ENCODE measurements at places on chromosomes 11 and 22.

- DNase-seq: no peak
Measured at GRCh38 chr11:132202621-132203020, 832.2 kb downstream of the NTM start.

GRCh38 chr11:134153147-134153905 is 70.4 kb downstream of the NCAPD3 start:
- no peak for DNase-seq

GRCh38 chr11:78365381-78365792 is 52.2 kb downstream of the GAB2 start:
- DNase-seq: no peak

DNA sequence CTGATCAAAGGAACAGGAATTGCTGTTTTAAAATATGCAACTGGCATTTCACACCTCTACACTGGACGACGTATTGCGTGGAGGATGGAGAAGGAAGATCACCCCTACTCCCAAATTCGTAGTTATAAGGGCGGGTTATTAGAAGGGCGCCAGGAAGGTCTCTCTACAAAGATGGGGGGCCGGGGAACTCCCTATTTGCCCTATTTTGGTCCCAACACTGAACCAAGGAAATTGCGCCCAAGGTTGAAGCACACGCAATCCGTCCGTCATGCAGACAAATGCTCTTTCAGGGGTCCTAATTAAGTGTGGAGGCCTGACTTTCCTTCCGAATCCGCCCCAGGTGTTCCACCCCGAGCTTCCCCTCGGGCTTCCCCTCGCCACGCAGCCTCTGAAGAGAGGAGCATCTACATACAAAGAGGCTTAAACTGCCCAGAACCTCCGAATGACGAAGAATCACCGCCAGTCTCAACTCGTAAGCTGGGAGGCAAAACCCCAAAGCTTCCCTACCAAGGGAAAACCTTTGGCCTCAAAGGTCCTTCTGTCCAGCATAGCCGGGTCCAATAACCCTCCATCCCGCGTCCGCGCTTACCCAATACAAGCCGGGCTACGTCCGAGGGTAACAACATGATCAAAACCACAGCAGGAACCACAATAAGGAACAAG is 396 bp downstream of the NPAT start:
- DNase-seq: no peak

- DNase-seq: no peak
Measured at GRCh38 chr22:27627444-27627833, 174.1 kb downstream of the MN1 start.

- DNase-seq: no peak
Measured at GRCh38 chr11:66044757-66045156, 4.2 kb downstream of the GAL3ST3 start.

DNA sequence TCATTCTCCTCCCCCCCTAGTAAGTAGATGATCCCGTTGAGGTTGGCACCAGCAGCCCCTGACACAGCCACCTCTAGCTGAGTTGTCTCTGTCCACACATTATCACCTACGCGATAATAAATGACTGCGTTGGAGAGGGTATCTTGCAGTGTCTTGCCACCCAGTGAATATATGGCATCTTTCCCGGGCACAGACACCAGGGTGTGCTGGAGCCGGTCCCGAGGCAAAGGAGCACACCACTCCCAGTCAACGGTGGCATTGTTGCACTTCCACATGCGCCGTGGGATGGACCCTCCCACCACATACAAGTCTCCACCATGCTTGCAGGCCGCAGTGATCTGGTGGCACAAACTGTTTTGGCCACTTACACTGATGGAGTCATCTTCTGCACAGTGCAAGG is 5.4 kb downstream of the KBTBD4 start:
- no peak for DNase-seq

- no peak for DNase-seq
Measured at GRCh38 chr11:111069066-111069465, 176.5 kb upstream of the POU2AF2 start.

GRCh38 chr11:76317296-76317695 is 63.6 kb downstream of the THAP12 start:
- DNase-seq: no peak

GRCh38 chr22:35634943-35635540 is 13.2 kb upstream of the APOL6 start:
- no peak for DNase-seq

GRCh38 chr11:35650006-35650405 is 12.6 kb upstream of the TRIM44 start:
- DNase-seq: no peak

- no peak for DNase-seq
Measured at GRCh38 chr11:20238712-20239111, 78.4 kb upstream of the DBX1 start.

- DNase-seq: no peak
Measured at GRCh38 chr11:72736452-72737069, 15.6 kb downstream of the ARAP1 start.

DNA sequence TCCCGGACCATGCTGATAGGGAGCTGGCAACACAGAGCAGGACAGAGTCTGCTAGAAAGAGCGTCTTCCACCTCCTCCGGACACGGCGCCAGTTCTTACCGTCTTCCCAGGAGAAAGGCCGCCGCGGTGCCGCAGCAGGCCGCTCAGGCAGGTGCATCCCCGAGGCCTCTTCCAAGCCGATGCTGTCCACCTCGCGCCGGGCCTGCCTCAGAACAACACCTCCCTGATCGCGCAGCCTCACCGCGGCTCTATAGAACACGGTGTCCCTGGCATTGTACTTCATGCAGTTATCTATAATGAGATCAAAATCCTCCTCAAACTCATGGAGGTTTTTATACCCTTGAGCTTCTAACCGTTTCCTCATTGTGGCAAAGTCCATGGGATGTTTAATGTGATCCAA is 30.0 kb downstream of the BRD1 start:
- DNase-seq: no peak

DNA sequence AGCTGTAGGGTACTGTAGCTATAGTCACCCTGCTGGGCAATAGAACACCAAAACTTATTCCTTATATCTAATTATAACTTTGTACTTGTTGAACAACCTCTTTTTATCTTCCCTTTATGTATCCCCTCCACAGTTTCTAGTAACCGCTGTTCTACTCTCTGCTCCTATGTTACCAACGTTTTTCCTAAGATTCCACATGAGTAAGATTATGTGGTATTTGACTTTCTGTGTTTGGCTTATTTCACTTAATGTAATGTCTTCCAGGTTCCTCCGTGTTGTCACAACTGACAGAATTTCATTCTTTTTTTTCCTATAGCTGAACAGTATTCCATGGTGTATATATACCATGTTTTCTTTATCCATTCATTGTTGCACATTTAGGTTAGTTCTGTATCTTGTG is 258.4 kb downstream of the DYNC2H1 start:
- no peak for DNase-seq

- no peak for DNase-seq
Measured at GRCh38 chr11:43789700-43790443, 90.8 kb upstream of the ALKBH3 start.

DNA sequence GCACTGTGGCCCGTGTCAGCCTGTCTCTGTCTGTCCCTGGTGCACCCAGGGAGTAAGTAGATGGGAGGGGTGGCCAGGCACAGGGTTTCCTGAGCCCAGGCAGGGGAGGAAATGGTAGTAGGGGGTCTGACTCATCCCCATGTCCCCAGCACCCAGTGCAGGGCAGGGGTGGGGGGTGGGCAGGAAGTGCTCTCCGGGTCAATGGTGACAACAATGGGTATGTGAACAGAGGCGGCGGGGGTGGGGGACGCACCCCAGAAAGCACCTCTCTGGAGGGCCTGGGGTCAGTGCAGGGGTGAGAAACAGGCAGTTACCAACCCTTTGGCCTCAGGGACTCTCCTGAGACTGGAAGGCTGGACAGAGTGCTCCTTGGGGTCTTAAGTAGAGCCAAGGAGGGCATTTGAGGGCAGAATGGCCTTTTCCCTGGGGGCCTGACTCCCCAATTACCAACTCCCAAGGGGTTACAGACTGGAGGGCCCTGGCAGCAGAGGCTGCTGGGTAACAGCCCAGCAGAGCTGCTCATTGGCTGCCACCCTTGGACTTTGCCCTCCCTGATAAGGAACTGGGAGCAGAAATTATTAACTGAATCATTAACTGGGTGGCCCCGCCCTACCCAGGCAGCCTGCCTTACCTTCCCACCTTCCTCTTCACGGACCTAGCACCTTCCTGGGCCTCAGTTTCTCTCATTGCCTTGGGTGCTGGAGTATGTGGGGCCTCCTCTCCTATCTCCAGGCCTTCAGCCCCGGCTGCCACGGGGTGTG is 4.2 kb downstream of the MYRF start:
- DNase-seq: no peak

- no peak for DNase-seq
Measured at GRCh38 chr11:66459138-66459778, 7.4 kb upstream of the PELI3 start.

DNA sequence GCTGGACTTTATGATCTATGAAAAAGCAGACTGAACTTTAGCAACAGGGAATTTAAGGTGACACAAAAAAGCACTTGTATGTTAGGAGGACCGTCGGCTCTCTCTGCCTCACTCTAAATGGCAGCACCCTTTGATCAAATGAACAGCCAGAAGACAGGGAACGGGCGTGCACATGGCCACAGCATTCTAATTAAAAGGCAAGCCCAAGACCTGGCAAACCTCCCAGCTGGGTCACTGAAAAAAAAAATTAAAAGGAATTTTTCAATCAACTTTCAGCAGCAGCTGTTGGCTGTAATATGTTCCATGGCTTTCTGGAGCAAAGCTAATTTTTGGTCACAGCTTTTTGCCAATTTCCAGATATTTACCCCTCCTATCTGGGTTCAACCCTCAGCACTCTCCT is 116.5 kb downstream of the C11orf58 start:
- no peak for DNase-seq

DNA sequence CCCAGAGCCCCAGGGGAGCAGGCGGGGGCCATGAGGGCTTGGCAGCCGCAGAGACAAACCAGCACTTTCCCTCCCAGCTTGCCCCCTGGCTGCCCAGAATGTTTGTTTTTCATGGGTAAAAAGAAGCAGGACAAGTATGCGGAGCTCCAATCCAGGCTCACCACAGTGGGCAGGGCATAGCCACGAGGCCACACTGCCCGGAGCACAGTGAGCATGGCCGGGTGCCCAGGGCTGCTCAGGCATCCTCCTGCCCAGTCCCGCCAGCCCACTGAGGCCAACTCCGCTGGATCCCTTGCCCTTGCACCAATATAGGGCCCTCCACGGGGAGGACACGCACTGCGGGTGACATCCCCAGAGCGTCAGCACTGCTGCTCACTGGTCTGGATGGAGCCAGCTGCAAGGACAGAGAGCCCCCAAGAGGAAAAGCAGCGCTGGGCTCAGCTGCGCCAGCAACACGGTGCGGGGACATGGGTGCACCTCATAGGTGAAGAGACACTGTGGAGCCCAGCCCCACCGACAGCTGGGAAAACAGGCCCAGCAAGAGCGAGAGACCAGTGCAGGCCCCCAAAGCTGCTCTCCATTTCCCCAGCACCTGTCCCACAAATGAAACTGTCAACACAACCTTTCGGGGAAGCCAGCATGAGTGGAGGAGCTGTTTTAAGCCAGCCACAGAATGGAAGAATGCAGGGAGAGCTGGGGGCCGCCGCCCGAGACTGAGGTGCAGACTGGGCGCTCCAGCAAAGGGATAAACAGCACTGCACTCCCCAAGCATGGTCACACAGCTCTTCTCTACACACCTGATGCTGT is 24.8 kb downstream of the ARVCF start:
- no peak for DNase-seq

DNA sequence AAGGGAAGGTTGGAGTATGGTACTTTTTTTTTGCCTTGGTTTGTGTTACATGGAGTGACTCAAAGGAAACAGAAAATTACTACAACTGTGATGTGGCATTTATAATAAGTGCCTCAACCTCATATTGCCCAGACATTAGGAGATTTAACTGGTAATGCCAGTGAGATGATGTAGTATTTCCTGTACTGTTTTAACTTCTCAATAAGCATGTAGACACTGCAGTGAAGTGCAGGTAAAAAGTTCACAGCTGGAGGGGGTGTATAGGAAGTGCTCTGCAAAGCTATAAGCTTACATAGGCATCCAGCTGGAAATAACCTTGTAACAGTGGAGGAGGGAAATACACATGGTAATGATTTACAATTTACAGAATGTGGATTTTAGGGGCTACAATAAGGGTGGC is 138.2 kb upstream of the MTMR2 start:
- DNase-seq: no peak

DNA sequence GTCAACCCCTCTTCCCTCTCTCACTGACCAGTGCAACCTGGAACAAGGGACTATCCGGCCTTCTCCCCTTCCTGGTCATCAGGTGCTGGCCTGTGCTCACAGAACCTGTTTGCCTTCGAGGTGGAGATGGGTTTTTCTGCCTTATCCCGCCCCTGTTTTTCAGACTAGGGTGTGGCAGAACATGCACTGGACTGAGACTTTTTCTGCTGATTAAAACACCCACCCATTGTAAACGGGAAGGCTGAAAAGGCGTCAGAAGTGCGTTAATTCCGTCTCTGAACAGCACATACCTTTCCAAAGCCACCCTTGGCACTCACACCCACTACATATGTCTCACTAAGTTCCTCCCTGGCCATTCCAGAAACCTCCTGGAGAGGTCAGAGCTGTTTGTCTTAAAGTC is 4.4 kb upstream of the B3GNT6 start:
- DNase-seq: no peak

DNA sequence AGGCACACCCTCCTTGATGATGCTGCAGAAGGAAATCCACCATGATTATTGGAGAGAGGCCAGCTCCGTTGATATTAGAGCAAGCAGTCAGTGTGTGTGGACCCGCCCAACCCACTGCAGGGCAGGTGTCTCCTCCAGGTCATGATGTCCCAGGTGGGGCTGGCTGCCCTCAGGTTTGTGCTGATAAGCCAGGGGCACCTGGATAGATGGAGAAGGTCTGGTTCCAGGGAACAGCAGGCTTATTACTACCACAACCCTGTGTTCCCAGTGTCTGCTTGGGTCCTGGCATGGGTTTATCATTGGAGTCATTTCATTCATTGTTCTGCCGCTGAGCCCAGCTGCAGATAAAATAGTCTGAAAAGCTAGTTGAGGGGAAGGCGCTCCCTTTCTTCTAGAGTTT is 181.1 kb upstream of the NECTIN1 start:
- DNase-seq: no peak

DNA sequence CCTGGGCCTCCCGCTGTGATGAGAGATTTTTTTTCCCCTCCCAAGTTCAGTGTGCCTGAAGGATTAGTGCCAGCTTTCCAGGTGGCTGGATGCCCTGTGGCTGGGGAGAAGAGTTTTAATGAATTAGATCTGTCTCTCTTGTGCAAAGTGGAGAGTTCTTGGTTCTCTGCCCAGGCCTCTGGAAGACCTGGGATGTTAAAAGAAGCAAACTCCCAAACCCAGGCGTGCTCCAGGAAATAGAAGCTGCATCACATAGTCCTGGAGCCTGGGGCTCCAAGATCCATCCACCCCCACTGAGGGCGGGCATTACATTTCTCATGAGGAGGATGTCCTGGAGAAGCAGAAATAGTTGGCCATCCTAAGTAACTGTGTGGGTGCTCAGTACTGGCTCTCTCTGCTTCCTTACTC is 30.6 kb downstream of the SDHAF2 start:
- no peak for DNase-seq

DNA sequence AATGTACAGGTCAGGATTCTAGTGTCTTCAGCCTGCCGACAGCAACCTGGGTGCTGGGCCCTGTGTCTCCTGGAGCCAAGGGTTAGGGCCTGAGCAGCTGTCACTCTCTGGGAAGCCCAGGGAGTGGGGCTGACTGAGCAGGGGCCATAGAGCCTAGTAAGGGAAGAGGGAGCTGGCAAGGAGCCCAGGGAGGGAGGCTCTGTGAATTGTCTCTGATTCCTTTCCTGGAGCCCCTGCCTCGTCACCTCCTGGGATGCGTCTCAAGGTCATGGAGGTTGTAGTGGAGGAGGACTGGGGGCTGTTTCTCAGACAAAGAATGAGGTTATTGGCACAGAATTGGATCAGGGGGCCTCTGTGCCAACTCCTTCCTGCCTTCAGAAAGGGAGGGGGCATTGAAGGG is 11.8 kb downstream of the SOX10 start:
- DNase-seq: no peak

- DNase-seq: peak; percentile 62
Measured at GRCh38 chr22:24128631-24129262, 52.5 kb upstream of the SUSD2 start.

All from NCI-H510A (cell line).